ENCODE measurements at places on chromosomes 13 and 19. TPM values are rescaled to one million over a fixed set of nuclear protein-coding genes. Genes with fewer than 3 reads are reported as not detected.

TMEM238 gene
- 0.26 TPM for total RNA-seq

FPR3 gene
- under 0.01 TPM for total RNA-seq

S1PR5 gene
- under 0.01 TPM for total RNA-seq

LGALS14 gene
- not detected for total RNA-seq

BCL3 gene
- 10.8 TPM for total RNA-seq

NPAS1 gene
- total RNA-seq = 0.26 TPM

ZNF470 gene
- 6.9 TPM for total RNA-seq

DENND1C gene
- total RNA-seq = not detected

ZNF324B gene
- 9.0 TPM for total RNA-seq

HAUS8 gene
- total RNA-seq = 2.1 TPM

SF3A2 gene
- 31.5 TPM for total RNA-seq

ZNF99 gene
- not detected for total RNA-seq

PLIN5 gene
- not detected for total RNA-seq

ZNF823 gene
- 4.9 TPM for total RNA-seq

GRIK5 gene
- total RNA-seq = 3.5 TPM

C19orf81 gene
- not detected for total RNA-seq

HRC gene
- not detected for total RNA-seq

ZFP82 gene
- 8.5 TPM for total RNA-seq

NLRP9 gene
- not detected for total RNA-seq

CRX gene
- total RNA-seq = not detected

SCN1B gene
- 14.1 TPM for total RNA-seq

All from fibroblast of lung (primary cell).